ENCODE measurements at places on chromosomes 7 and 10. TPM values are rescaled to one million over a fixed set of nuclear protein-coding genes. Genes with fewer than 3 reads are reported as not detected.

GRCh38 chr7:68348401-68348800 lies 1249.9 kb upstream of the AUTS2 start:
- no peak for DNase-seq

DNA sequence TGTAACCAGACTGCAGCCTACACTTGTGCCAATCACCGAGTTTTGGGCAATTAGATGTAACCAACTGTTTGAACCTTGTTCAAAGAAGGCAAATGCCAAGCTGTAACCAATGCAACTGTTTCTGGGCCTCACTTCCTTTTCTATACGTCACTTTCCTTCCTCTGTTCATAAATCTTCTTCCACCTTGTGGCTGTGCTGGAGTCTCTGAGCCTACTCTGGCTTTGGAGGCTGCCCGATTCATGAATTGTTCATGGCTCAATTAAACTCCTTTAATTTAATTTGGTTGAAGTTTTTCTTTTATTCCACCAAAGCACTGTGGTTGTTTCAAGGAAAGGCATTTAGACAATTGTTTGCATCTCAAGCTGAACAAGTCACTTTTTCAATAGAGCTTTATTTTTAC lies 43.5 kb upstream of the UCN3 start:
- DNase-seq, result no peak

DGKI gene
- 2.7 TPM for total RNA-seq

DNA sequence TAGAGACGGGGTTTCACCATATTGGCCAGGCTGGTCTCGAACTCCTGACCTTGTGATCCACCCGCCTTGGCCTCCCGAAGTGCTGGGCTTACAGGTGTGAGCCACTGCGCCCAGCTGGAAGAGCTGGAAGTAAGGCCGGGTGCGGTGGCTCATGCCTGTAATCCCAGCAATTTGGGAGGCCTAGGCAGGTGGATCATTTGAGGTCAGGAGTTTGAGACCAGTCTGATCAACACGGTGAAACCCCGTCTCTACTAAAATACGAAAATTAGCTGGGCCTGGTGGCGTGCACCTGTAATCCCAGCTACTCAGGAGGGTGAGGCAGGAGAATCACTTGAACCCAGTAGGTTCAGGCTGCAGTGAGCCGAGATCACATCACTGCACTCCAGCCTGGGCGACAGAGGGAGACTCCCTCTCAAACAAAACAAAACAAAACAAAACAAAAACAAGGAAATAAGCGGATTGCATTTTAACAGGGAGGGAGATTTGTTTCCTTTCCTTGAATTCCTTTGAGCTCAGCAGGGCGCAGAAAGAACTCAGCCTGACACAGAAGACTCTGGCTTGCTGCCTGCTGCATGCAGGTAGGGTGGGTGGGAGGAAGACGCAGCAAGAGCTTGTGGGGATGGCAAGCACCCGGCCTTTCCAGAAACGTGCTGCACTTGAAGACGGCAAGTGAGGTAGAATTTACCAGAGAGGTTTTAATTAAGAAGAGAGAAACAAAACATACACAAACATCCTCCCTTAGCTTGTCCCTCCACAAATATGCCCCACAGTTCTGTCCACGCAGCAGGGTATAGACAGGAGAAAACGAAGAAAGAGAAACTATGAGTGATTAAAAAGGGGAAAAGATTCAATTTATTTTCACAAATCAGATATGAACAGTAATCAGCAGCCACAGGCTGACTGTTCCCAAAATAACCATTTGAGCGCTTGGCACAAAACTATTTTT lies 148.0 kb downstream of the RNF216 start:
- DNase-seq, result no peak

DNA sequence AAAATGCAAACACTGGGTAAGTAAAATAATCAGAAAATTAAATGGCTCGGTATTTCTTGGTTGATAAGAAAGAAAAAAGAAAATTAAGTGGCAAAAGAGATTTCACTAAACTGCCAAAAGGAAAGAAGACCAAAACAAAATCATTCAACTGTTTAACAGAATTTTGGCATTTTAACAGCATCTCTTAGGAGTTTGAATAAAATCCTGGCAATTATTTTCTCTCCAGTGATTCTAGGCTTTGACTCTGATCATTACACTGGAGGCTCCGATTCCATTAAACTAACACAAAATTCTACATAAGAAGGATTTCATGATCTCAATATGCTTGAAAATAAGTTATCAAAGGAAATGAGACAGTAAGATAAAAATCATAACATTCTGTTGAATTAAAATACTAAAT lies 62.3 kb downstream of the ARHGAP21 start:
- no peak for DNase-seq

CDH23 gene
- 8.5 TPM for total RNA-seq

- no peak for DNase-seq
Observed at GRCh38 chr7:154628556-154628955, 374.4 kb downstream of the PAXIP1 start.

DNA sequence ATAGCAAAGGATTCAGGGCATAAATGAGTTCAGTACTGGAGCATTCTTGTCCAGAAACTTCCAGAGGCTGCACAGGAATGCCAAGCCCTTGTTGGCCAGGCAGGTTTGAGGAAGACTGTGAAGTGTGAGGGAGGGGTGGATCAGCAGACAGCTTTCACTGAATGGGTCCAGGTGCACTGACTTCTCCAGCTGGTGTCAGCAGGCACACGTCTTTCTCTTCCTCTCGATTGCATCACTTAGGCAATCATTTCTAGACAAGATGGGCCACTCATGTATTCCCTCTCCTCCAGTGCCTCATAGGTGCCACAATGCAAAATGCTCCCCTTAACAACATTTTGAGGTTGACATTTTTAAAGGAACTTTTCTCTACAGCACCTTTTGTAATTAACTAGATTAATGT lies 15.6 kb upstream of the PLEKHS1 start:
- no peak for DNase-seq

SPDYE8 gene
- total RNA-seq, result not detected

DNA sequence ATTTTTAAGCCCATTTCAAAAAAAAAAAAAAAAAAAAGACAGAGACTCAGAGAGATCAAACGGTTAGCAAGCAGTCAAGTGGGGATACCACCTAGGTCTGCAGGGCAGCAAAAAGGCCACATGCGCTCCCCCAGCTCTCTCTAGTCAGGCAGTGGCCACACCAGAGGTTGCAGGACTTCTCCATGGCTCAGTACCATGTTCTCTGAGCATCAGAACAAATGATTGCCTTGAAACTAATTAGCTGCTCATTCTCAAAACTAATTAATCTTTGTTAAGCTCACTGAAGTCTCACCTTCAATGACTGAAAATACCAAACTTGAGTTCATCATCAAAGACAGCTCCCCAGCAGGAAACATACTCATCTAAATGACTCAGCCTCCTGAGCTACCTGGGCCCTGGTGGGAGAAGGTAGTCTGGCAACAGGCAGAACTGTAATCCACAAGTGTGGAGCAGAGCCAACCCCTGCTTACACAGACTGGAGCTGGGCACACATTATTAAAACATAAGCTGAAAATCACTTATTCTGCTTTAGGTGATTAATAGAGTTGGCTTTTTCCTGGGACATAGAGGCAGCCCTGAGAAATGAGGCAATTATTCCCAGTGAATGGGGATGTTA lies 319.6 kb downstream of the GRID1 start:
- no peak for DNase-seq

GRCh38 chr10:80702143-80702542 lies 164.4 kb downstream of the SH2D4B start:
- DNase-seq, result no peak

DNA sequence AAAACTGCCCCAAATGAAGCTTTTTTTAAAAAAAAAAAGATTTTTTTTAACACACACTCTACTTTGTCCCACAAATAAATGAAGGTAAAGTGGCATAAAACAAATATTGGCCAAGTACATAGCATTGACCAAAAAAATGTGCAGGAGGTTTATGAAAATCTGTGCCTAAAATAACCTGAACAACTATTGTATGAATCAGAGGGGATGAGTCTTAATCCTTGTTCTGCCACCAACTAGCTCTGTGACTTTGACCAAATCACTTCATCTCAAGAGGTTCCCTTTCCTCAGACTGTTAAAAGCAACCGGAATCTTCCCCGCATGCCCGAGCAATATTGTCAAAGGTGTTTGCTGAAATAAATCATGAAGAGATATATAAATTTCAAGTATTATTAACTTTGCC lies 150.4 kb upstream of the NEBL start:
- no peak for DNase-seq

DNA sequence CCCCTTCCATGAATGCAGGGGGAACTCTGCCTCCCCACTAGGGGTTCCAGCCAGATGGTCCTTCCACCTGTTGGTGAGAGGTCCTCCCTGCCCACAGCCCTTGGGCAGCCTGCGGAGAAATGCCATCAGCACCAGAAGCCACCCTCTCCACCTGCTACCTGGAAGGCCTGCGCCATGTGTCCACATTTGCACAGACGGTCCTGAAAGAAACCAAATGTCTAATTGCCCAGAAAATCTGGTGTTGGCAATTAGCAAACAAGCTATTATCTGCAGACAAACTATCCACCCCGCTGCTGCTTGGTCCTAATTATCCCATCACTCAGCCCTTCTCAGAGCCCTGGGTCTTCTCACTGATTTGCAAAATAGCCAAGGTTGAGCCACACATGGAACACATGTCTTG lies 32.3 kb downstream of the HSPA12A start:
- no peak for DNase-seq

GRCh38 chr7:127755521-127755920 lies 103.5 kb downstream of the SND1 start:
- no peak for DNase-seq

- no peak for DNase-seq
Observed at GRCh38 chr10:78186572-78186971, 152.9 kb downstream of the RPS24 start.

DNA sequence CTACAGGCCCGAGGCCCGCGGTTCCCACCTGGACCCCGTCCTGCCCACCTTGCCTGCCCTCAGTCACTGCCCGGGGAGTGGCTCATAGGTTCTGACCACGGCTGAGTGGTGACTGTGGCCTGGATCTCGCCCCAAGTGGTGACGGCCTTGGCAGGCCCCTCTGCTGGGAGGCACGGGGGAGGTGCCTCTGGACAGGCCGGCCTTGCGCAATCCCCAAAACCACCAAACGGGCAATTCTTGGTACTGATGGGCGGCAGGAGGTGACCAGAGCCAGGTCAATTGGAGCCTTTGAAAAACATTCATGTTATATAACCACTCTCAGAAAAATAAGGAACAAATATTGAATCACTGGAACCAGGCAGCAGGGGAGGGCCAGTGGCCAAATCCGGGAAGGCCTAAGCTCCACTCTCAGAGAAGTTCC lies 83.4 kb downstream of the PRKAG2 start:
- no peak for DNase-seq

- DNase-seq, result no peak
Observed at GRCh38 chr7:74338366-74339108, 49.3 kb downstream of the CLIP2 start.

DNA sequence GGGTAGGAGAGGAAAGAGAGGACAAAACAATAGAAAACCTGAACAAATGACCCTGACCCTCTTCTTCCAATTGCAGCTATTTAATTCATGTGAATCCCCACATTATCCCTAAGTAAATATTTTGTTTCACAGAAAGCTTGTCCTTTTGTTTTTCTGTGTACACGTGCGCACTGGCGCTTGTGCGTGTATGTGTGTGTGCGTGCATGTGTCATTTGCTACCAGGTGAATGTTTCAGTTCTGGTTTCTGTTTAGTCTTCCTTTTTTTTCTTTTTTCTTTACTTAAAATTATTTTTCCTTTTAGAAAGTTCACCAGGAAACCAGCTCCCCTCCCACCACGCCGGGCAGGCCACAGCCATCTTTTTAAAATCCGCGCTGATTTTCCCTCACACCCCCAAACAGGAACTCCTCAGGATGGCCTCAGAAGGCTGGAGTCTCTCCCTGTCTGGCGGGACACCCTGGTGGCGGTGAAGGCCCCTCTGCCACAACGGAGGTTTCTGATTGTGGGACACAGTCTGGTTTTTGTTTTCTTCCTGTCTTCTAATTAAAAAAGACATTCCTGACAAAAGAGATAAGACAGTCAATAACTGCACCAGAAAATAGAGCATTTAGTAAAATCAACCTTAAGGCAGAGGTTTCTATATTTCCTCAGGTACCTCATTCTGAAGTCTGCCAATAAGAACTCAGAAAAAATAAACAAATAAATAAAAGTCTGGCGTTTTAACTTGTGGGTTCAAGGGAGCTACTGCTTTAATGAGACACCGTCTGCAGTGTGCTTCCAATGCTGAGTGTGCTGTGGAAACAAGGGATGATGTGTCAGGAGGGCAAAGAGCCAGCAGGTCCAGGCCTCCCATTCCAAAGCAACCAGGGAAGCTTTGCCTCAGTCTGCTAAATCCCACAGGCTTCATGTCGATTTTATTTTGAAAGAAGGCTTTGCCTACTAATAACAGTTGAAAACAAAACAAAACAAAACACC lies 17.4 kb downstream of the IRF5 start:
- DNase-seq, result no peak

HOXA1 gene
- 0.33 TPM for total RNA-seq

GRCh38 chr7:2651336-2651735 lies 19.6 kb downstream of the TTYH3 start:
- no peak for DNase-seq

- DNase-seq, result peak; percentile 19
Observed at GRCh38 chr10:65570143-65571010, 1355.5 kb upstream of the LRRTM3 start.

DNA sequence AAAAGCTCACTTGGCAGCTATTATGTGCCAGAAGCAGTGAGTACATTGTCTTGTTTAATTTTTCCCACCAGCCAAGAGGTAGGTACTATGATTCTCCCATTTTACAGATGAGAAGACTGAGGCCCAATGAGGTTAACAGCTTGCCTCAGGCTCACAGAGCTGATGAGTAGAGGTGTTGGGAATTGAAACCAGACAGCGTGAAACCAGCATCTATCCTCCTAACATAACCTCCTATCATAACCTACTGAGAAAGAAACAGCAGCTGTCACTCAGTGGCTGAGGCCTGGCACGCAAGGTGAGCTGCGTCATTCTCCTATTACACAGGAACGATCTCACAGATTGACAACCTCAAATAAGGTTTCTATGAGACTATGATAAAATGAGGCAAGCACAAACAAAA lies 6.2 kb downstream of the PYROXD2 start:
- no peak for DNase-seq

OPN1SW gene
- not detected for total RNA-seq

DNA sequence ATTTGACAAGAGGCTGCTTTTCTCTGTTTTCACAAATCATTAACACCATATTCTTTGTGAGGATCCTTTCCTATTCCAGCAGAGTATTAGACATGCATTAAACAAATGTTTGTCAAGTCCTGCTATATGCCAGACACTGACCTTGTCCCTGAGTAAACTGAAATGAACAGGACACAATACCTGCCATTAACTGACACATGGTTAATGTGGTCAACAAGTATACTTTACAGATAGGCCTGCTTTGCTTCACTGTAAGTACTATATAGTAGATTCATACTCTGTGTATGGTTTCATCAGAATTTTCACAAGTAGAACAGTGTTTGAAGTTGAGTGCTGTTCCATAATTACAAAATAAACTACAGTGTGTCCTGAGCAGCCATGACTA lies 5.9 kb downstream of the TNKS2 start:
- no peak for DNase-seq

ADAM8 gene
- total RNA-seq, result 4.6 TPM

GRCh38 chr7:37988721-37989650 lies 68.5 kb downstream of the EPDR1 start:
- no peak for DNase-seq

- DNase-seq, result no peak
Observed at GRCh38 chr7:48458701-48459524, 287.7 kb downstream of the ABCA13 start.
